ENCODE measurements at places on chromosomes 13 and 19.

DNA sequence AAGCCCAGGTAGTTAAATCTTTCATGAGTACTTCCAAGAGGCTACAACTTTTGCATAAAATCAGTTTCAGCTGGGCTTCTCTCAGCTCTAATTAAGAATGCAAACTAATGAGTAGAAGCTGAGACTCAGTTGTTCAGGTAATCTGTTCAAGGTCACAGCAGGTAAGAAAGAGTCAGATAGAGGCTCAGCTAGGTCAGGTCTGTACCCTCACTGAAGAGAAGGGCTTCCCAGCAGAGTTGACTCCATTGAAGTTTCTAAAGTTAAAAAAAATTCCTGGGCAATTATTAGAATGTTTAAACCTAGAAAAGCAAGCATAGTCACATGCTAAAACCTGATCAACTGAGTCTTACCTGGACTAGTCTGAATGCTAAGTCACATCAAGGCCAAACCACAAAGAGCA lies 42.1 kb downstream of the ESD start:
- DNase-seq, result no peak

DNA sequence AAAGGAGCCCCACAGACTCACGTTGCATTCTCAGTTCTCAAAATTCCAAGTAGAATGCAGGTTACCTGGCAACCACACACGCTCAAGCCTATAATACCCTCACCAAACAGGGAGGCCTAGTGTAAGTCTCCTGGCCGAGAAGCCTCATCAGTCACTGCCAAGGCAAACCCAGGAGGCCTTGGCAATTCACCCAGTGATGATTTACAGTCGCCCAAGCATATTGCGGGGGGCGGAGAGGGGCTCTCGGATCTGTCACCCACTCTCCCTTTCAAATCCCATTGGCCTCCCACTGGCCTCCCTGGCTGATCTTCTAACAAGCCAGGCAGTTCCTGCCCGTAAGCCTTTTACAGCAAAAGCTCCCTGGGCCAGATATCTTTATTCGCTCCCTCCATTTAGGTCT lies 1.1 kb downstream of the AKAP8L start:
- DNase-seq, result no peak

GRCh38 chr13:28100150-28101121 lies at the start of gene FLT3:
Gene FLT3 (minus strand): TSS chr13:28100576. CDS start chr13:28100510, 66 bp downstream.
- DNase-seq, result peak; percentile 18

DNA sequence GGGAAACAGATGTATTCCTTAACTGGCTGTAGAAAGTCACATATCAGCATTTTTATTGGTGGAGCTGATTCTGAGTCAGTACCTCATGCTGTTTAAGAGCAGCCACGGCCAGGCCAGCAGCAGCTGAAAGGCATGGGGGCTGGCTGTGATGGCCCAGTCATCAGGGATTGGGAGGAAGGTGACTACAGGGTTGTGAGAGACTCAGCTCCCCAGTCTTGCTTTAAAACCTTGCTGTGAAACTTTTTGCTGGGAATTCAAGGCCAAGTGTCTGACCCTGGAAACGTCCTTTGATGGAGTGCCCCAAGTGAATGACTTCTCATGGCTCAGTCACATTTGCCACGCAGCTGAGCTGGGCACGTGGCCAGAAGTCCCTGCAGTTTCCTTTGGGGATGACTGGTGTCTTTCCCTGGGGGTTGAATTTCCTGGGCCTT lies 39.1 kb upstream of the RNF113B start:
- DNase-seq, result no peak

GRCh38 chr13:94992036-94992960 lies 280.0 kb upstream of the SOX21 start:
- no peak for DNase-seq

DNA sequence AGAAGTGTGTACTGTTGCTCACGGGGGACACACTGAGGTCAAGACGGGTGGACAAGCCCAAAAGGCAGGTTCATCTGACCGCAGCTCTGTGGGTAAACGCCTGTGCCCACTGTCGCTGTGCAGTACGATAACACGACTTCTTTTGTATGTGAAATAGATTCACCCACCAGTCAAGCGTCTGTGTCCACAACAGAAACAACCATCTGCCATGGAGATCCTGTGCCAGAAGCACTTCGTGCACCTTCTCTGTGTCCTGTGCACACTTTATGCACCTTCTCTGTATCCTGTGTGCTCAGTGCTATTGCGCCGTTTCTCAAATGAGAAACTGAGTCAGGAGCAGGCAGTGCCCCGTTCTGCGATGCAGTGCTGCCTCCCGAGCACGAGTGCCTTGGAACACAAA lies 138.9 kb downstream of the ATP11A start:
- DNase-seq, result no peak

DNA sequence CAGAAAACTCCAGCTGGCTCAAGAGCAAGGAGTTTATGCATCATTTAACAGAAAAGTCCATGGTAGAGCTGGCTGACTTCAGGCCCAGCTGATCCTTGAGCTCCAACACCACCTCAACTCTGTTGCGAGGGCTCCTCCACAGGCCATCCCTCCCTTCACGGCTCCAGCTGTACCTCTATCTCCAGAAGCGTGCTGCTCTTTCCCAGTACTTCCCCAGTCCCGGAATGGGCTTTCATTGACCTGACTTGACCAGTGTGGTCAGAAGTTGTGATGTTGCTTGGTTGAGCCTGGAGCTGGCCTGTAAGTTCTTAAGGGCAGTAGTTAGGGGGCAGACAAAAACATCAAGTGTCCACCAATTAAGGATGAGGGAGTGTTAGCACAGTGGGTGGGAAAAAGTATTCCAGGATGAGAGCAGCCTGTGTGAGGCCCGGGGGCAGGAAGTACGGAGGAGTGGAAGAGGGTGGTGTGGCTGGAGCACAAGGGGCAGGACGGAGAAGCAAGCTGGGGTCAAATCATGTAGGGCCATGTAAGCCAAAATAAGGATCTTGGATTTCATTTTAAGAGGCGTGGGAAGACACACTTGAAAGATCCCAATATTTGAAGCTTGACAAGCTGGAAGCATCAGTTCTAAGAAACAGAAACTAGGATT lies 24.0 kb downstream of the SKA3 start:
- DNase-seq, result no peak

- no peak for DNase-seq
Observed at GRCh38 chr13:22874839-22875238, 305.9 kb upstream of the SGCG start.

GRCh38 chr13:56424246-56424645 lies 716.5 kb upstream of the PRR20A start:
- DNase-seq, result no peak

- peak; percentile 50 for DNase-seq
Observed at GRCh38 chr19:55383279-55384130, 587 bp downstream of the TMEM238 start.

DNA sequence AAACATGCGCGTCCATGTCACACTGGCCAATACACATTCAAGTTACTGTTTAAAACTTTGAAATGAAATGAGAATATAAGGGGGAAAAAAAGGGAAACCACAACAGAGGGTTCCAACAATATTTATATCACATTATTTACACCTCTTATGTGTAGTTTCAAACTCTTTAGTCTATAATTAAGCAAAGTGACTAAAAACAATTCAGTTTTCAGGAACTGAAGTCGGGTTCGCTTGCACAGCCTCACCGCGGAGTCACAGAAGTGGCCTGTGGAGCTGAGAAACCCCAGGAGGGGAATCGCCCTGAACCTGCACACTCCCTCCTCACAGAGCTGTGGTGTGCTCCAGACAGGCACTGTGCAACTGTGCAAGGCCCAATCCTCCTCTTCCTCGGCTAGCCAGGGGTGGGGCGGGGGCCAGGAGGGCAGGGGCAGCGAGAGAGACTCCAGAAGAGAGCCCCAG lies 75.9 kb downstream of the STK24 start:
- no peak for DNase-seq

DNA sequence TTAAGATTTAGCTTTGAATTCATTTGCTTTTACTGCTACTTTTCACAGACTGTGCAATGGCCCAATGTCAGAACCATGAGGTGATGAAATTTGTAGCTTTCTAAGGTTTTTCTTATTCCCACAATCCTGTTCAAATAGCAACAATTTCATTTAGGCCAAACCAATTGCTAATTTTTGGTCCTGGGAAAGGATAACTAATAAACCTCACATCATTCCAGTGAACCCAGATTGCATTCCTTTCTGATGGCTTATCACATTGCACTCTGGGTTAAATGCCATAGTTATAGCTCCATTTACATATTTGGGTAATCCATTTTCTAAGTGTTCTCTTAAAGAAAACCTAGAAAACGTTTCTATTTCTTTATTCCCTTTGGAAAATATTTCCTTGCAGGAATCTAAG lies 22.9 kb upstream of the POMP start:
- no peak for DNase-seq

DNA sequence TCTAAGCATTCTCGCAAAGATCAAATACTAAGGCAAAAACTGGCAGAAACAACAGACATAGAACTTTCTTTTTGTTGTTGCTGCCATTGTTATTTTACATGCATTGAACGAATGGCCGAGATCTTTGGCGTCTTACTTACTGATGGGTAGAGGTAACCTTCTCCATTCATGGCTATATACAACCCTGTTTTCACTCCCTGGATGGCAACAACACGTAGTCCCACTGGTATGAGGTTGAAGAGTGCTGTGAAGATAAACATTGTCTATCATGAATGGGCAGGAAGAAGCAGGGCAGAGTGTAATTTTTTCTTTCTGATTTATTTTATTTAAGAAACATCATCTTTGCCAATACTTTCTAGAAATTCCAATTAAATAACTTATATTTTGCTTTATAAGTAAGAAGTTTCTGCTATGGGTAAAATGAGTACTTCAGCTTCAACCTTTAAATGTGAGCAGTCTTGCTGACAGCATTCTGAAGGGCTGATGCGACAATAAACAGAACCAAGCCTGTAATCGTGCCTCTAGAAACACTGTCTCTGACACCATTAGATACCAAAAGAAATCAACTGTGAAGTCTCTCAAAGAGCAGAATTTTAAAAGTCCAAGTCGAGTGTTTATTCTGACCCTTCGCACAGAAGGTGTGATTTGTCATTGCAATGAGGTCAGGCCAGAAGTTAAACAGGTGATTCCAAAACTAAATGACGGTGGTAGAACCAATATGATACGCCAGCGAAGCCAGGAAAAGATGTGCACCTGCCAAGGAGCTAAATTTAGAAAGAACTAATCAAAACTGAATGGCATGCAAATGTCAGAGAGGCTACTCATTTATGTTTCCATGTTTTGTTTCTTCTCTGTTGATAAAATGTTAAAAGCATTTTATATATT lies 416.4 kb downstream of the ITGBL1 start:
- DNase-seq, result no peak

- DNase-seq, result peak; percentile 19
Observed at GRCh38 chr19:3983936-3984583, 1.2 kb downstream of the EEF2 start.

GRCh38 chr19:2912306-2912705 lies 11.6 kb downstream of the ZNF57 start:
- DNase-seq, result peak; percentile 29

GRCh38 chr13:35979361-35979951 lies 151.7 kb downstream of the DCLK1 start:
- no peak for DNase-seq

DNA sequence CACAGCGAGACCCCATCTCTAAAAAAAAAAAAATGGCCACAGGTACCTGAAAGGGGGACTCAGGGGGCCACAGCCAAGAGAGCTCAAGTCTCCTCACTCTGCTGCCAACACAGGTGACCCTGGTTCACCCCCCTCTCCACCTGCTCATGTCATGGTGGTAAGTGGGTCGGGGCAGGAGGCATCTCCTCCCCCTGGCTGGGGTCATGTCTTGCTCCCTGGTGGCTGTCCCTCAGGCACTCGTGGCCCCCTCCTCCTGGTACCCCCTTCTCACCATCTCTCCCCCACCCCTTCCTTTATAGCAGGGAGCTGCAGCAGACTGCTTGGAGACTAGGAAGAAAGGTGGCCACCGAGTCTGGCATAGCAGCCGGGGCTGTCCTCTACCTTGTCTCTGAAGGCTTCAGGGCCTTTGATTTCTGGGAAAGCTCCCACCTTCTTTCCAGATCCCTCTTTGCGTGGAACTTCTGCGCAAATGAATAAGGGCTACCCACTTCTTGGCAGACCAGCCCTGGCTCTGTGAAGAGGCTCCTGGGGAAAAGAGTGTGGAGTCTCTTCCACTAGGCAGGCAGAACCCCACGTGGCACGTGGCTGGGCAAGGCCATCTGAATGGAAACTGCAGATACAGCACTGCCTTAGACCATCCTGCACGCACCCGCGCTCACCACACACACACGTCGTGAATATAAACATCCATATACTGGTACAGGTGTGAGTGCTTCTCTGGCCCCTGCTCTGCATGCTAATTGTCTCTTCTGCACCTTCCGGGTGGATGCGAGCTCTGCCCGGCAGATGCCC lies 20.1 kb upstream of the MIER2 start:
- no peak for DNase-seq

- no peak for DNase-seq
Observed at GRCh38 chr19:43483281-43483680, 17.9 kb upstream of the LYPD3 start.

DNA sequence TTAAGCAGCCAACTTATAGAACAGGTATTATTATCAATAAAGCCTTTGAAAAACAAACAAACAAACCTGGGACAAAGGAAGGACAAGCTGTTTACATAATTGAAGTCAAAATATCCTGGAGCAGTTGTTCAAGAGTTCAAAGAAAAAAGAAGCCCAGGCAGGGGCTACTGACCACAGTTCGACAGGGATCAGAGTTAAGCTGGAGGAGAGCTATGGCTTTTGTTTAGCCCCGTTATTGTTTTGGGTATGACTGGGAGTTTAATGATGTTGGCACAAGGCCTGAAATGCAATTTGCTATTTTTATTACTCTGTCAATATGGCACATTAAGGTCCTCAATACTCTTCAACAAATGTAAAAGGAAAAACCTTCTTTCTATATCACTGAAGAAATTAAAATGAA lies 624.4 kb upstream of the KLHL1 start:
- DNase-seq, result no peak

GRCh38 chr19:1658150-1659083 lies 6.0 kb upstream of the TCF3 start:
- DNase-seq, result no peak

DNA sequence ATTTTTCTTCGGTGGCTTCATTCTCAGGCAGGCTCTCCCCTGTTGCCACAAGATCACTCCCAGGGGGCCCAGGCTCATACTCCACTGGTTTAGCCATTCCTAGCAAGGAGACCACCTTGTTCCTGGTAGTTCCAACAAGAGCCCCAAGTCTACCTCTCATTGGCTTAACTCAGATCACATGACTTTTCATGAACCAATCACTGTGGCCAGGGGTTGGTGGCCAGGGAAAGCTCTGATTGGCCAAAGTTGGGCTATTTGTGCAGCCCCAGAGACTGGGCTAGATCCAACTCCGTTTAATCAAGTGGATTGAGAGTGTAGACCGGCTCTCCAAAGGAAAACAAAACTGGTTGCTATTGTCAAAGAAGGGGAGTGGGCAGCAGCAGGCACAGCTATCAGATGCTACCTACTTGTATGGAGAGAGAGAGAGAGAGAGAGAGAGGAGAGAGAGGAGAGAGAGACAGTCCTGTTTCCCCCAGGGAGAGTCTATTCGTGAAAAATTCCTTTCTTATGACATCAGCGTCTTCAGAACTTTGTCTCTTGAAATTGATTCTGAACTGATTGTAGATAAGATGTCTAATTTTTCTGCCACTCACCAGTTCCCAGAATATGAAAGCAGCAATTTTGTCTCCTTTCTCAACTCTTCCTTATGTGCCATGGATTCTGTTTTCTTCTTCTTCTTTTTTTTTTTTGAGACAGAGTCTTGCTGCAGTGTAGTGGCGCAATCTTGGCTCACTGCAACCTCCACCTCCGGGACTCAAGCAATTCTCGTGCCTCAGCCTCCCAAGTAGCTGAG lies 5.9 kb downstream of the CEACAM19 start:
- no peak for DNase-seq

GRCh38 chr13:76163761-76164160 lies 527.6 kb downstream of the LMO7 start:
- no peak for DNase-seq
